Activated CD8-positive, alpha-beta T cell treated with anti-CD3 and anti-CD28 coated beads for 36 hours (primary cell): ENCODE measurements at places on chromosomes 3 and 15. TPM values are rescaled to one million over a fixed set of nuclear protein-coding genes. Genes with fewer than 3 reads are reported as not detected.
A peak's percentile ranks its signal among the peaks of the same experiment; 100 is the strongest.

IGF1R gene
- total RNA-seq = 22.8 TPM

GRCh38 chr3:37501571-37502313 lies 327.4 kb upstream of the LRRFIP2 start:
- peaks cover 19% of the 10 kb centered on the region for H3K27me3 ChIP-seq
- H3K36me3 ChIP-seq = no peaks in the 10 kb centered on the region
- no peak overlapping the region for H3K27ac ChIP-seq
- H3K4me1 ChIP-seq = peaks cover 3% of the 10 kb centered on the region
- no peak for DNase-seq
- H3K4me3 ChIP-seq = no peak overlapping the region

NAALADL2 gene
- total RNA-seq = 0.60 TPM

GRCh38 chr3:71264840-71265239 lies 318.7 kb downstream of the FOXP1 start:
- H3K4me3 ChIP-seq = peak overlapping the region; percentile 22
- no peaks in the 10 kb centered on the region for H3K27me3 ChIP-seq
- H3K27ac ChIP-seq = peak overlapping the region; percentile 89
- peaks cover 71% of the 10 kb centered on the region for H3K4me1 ChIP-seq

GUCA1C gene
- total RNA-seq = not detected

ITIH4 gene
- 3.9 TPM for total RNA-seq

DNA sequence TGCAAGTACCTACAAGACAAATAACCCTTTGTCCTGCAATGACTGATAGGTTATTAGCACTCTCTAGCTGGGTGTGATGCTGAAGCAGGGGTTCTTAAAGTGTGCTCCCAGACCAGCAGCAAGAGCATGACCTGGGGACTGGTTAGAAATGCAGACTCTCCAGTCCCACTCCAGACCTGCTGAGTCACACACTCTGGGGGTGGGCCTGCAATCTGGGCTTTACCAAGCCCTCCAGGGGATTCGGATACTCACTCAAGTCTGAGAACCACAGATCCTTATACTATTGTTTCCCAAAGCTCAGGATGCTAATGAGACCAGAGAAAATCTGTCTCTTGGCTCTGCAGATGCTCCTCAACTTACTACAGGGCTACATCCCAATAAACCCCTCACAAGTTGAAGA lies 142.1 kb upstream of the RAD18 start:
- H3K36me3 ChIP-seq = no peaks in the 10 kb centered on the region
- H3K4me1 ChIP-seq = no peaks in the 10 kb centered on the region
- no peak for DNase-seq
- H3K27ac ChIP-seq = no peak overlapping the region
- no peaks in the 10 kb centered on the region for H3K27me3 ChIP-seq
